ENCODE measurements at places on chromosomes 2 and 18.

GRCh38 chr2:79782576-79783452, 270.0 kb downstream of the CTNNA2 start:
- no peak overlapping the region for H3K27ac ChIP-seq
- H3K36me3 ChIP-seq: no peaks in the 10 kb centered on the region
- no peak for DNase-seq
- no peaks in the 10 kb centered on the region for H3K4me1 ChIP-seq

GRCh38 chr2:215885536-215885935, 127.8 kb downstream of the MREG start:
- H3K36me3 ChIP-seq: no peaks in the 10 kb centered on the region
- peaks cover 44% of the 10 kb centered on the region for H3K4me1 ChIP-seq
- DNase-seq: no peak
- H3K27ac ChIP-seq: peak overlapping the region; percentile 95
- no peak overlapping the region for H3K4me3 ChIP-seq

DNA sequence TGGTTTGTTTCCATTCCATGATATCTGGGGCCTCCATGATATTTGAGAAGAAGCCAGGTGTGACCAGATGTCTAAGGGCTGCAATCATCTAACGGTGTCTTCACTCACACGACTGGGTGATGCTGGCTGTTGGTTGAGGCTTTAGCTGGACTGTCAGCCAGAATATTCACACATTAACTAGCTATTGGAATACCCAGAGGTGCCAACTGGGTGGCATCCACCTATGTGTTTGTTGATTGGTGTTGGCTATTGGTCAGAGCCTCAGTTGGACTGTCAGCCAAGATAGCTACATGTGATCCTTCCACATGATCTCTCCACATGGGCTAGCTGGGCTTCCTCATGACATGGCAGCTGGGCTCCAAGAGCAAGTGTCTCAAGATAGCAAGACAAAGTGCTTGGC, 117.4 kb downstream of the CDCA7 start:
- no peak overlapping the region for H3K4me3 ChIP-seq
- H3K36me3 ChIP-seq: no peaks in the 10 kb centered on the region
- peaks cover 4% of the 10 kb centered on the region for H3K27me3 ChIP-seq
- no peak overlapping the region for H3K27ac ChIP-seq
- no peaks in the 10 kb centered on the region for H3K4me1 ChIP-seq

DNA sequence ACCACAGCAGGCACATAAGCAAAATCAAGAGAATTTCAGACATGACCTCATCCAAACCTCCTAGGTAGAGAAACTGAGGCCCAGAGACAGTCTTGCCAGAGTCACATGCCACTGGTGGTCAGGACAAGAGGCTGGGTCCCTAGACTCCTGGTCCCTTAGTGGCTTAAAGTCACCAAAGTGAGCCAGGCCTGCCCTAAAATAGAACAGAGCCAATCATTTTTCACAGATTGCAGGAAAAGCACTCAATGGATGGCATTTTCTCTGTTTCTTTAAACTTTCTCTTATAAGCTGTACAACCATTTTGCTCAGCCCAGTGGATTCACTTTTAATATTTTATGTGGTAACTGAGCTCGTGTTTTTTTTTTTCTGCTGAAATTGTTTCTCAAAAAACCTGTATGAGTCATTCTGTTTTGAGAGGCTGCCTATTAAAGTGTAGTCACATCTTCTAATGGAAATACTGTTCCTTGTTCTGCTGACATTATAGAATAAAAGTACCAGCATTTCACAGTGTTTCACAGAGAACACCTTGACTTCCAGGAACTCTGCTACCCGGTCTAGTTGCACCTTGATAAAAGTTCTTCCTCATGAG, 29.6 kb downstream of the STEAP3 start:
- peak overlapping the region; percentile 99 for H3K27ac ChIP-seq
- peaks cover 65% of the 10 kb centered on the region for H3K4me1 ChIP-seq
- H3K36me3 ChIP-seq: peaks cover 9% of the 10 kb centered on the region
- H3K4me3 ChIP-seq: peak overlapping the region; percentile 24
- no peaks in the 10 kb centered on the region for H3K27me3 ChIP-seq

DNA sequence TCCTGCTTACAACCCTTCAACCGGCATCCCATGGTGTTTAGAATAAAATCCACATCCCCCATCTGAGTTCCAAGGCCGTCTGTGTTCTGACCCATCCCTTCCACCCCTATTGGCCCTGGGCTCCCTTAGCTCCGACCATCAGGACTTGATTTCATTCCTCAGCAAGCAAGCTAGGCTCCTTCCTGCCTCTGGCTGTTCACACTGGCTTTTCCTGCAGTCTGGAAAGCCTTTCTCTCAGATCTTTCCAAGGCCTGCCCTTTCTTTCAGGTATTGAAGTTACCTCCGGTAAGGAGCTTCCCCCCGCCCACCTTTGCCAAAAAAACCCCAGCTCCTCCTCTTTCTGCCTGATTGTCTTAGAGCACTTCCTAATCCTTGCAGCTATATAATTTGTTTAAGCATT, 86.8 kb downstream of the CLIP4 start:
- DNase-seq: no peak
- no peak overlapping the region for H3K4me3 ChIP-seq
- no peaks in the 10 kb centered on the region for H3K4me1 ChIP-seq
- H3K27ac ChIP-seq: no peak overlapping the region
- H3K36me3 ChIP-seq: no peaks in the 10 kb centered on the region

- peaks cover 23% of the 10 kb centered on the region for H3K27me3 ChIP-seq
- H3K4me1 ChIP-seq: no peaks in the 10 kb centered on the region
- H3K36me3 ChIP-seq: no peaks in the 10 kb centered on the region
- H3K27ac ChIP-seq: no peak overlapping the region
- DNase-seq: no peak
Observed at GRCh38 chr2:174744111-174744510, 20.2 kb downstream of the CHRNA1 start.

- peaks cover 13% of the 10 kb centered on the region for H3K27me3 ChIP-seq
- DNase-seq: no peak
- H3K36me3 ChIP-seq: no peaks in the 10 kb centered on the region
Observed at GRCh38 chr2:17827316-17827715, 11.1 kb downstream of the MSGN1 start.

DNA sequence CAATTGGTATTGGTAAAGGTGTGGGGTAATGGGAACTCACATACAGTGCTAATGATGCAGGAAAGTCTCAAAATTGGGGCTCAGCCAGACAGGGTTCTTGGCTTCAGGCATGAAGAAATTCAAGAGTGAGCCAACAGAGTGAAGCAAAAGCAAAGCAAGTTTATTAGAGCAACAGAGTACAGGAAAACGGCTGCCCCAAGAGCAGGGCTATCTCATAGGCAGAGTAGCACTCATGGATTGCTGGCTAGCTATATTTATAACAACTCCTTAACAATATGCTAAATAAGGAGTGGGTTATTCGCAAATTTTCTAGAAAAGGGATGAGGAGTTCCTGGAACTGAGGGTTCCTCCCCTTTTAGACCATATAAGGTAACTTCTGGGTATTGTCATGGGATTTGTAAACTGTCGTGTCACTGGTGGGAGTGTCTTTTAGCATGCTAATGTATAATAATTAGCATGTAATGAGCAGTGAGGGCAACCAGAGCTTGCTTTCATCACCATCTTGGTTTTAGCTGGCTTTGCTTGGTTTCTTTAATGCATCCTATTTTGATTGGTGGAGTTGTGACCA, 233.8 kb upstream of the NOL4 start:
- H3K36me3 ChIP-seq: no peaks in the 10 kb centered on the region
- no peaks in the 10 kb centered on the region for H3K4me1 ChIP-seq
- H3K4me3 ChIP-seq: no peak overlapping the region
- DNase-seq: no peak

DNA sequence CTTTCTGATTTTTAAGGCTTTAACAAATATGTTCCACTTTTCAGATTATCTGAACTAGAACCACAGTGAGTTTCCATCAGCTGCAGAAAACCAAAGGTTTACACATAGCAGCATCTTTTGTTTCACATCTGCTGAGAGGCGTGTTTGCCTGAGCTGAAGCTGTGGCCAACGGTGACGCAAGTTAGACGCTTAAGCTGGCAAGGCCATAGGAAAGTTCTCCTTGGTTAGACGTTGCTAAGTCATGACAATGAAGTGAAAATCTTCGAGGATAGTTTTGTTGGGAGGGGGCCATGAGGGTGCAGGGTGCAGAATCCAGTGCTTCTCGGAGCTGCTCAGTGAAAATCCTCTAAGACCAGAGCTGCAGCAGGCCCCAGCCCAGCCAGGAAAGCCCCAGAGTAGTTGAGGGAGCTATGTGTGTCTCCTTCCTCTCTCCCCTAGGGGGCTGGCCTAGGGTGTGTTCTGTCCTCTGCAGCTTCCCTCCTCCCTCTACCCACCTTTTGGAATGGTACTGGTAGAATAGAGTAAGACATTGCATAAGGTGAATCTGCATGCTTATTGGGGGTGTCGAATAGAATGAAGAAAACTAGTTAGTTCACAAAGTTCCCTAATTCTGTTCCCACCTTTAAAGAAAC, 105.4 kb downstream of the FHOD3 start:
- no peaks in the 10 kb centered on the region for H3K27me3 ChIP-seq
- no peak for DNase-seq
- no peak overlapping the region for H3K27ac ChIP-seq
- no peaks in the 10 kb centered on the region for H3K4me1 ChIP-seq

- no peak for DNase-seq
- no peak overlapping the region for H3K4me3 ChIP-seq
- no peak overlapping the region for H3K27ac ChIP-seq
- no peaks in the 10 kb centered on the region for H3K36me3 ChIP-seq
Observed at GRCh38 chr2:129812071-129812470, 167.4 kb upstream of the RAB6C start.

- H3K27me3 ChIP-seq: no peaks in the 10 kb centered on the region
- no peak for DNase-seq
- no peaks in the 10 kb centered on the region for H3K4me1 ChIP-seq
- H3K27ac ChIP-seq: no peak overlapping the region
- H3K4me3 ChIP-seq: no peak overlapping the region
Observed at GRCh38 chr2:60067006-60067405, 486.4 kb downstream of the BCL11A start.

DNA sequence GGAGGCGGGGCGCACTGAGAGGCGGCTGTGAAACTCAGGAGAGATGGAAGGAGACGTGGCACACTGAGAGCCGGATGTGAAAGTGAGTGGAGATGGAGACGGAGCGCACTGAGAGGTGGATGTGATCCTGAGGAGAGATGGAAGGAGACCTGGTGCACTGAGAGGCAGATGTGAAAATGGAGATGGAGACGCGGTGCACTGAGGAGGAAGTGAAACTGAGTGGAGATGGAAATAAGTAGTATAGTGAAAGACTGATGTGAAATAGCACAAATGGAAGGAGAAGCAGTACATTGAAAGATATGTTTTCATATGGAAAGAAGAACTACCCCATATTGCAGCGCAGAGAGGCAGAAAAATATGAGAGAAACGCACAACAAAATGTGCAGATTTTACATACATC, 281.6 kb upstream of the RGPD4 start:
- H3K4me1 ChIP-seq: no peaks in the 10 kb centered on the region
- H3K27me3 ChIP-seq: no peaks in the 10 kb centered on the region
- H3K4me3 ChIP-seq: no peak overlapping the region
- H3K27ac ChIP-seq: no peak overlapping the region
- H3K36me3 ChIP-seq: no peaks in the 10 kb centered on the region

DNA sequence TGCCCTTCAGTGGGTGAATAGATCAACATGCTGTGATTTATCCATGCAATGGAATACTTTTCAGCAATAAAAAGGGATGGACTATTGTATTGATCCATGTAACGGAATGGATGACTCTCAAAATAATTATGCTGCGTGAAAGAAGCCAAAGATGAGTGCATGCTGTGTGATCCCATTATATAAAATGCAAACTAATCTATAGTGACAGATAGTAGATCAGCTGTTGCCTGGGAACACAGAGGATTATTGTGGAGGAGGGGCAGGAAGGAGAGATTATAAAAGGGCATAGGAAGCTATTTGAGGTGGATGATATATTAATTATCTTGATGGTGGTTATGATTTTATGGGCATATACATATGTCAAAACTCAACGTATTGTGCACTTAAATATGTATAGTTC, 55.5 kb upstream of the ADAM23 start:
- no peak overlapping the region for H3K27ac ChIP-seq
- H3K4me3 ChIP-seq: no peak overlapping the region
- H3K4me1 ChIP-seq: no peaks in the 10 kb centered on the region
- H3K27me3 ChIP-seq: no peaks in the 10 kb centered on the region
- no peaks in the 10 kb centered on the region for H3K36me3 ChIP-seq

DNA sequence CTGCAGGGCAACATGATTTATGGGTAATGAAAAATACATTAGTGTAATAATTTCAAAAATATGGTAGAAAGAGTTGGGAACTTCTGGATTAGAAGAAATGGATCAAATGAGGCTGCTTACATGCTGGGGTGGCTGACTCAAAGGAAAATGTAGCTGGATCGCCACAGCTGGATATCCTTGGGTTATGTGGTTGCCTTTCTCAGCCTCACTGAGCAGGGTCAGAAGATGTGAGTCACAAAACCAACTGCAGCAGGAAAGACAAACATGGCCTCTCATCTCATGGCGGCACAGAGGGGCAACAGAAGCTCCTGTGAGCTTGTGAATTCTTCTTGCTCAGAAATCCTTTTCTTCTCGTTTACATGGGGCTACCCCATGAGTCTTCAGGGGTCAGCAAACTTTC, 317.1 kb upstream of the SPRED2 start:
- H3K4me3 ChIP-seq: no peak overlapping the region
- peaks cover 13% of the 10 kb centered on the region for H3K4me1 ChIP-seq
- no peak overlapping the region for H3K27ac ChIP-seq

- H3K27me3 ChIP-seq: no peaks in the 10 kb centered on the region
- no peak overlapping the region for H3K27ac ChIP-seq
- DNase-seq: no peak
- no peaks in the 10 kb centered on the region for H3K36me3 ChIP-seq
Observed at GRCh38 chr2:30781451-30781850, 25.8 kb downstream of the CAPN13 start.

DNA sequence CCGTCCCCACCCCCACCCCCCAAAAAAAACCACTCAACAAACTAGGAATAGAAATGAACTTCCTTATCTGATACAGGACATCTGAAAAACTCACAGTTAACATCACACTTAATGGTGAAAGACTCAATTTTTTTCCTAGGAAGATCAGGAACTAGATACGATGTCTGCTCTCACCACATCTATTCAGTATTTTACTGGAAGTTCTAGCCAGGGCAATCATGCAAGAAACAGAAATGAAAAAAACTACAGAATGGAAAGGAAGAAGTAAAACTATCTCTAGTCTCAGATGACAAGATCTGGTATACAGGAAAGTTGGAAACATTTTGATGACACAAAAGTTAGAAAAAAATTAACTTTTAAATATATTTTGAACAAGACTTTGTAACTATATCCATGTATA, 114.4 kb upstream of the FZD5 start:
- H3K27me3 ChIP-seq: no peaks in the 10 kb centered on the region
- DNase-seq: no peak
- H3K4me1 ChIP-seq: peaks cover 13% of the 10 kb centered on the region
- no peak overlapping the region for H3K4me3 ChIP-seq
- no peaks in the 10 kb centered on the region for H3K36me3 ChIP-seq

DNA sequence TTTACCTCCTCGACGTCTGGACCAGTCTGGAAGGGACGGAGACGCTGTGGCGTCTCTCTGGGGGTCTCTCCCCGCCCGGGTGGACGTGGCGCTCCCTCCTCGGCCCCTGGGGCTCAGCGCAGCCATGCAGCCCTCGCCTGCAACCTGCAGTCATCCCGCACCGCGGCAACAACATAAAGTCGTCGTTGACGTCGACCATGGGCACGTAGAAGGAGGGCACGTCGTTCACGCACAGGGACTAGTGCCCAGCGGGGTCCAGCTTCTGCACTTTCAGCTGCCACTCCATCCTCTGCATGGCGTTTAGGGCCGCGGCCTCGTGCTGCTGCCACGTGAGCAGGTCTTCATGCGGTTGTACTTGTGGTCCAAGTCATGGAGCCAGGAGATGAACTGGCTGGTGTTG, 889.6 kb upstream of the LRRTM1 start:
- DNase-seq: no peak
- H3K27me3 ChIP-seq: no peaks in the 10 kb centered on the region
- H3K4me1 ChIP-seq: no peaks in the 10 kb centered on the region

- no peaks in the 10 kb centered on the region for H3K36me3 ChIP-seq
- peaks cover 19% of the 10 kb centered on the region for H3K4me1 ChIP-seq
- H3K27ac ChIP-seq: no peak overlapping the region
- no peak for DNase-seq
Observed at GRCh38 chr2:64852771-64853241, 136.4 kb upstream of the SLC1A4 start.

All from osteoblast (primary cell).